ENCODE measurements at places on chromosomes 7 and 10.
A peak's percentile ranks its signal among the peaks of the same experiment; 100 is the strongest.

- no peak for DNase-seq
These were observed 8.4 kb upstream of the LYZL2 start for GRCh38 chr10:30637881-30638467.

GRCh38 chr10:77756319-77757232, 119.0 kb upstream of the KCNMA1 start:
- DNase-seq = no peak

DNA sequence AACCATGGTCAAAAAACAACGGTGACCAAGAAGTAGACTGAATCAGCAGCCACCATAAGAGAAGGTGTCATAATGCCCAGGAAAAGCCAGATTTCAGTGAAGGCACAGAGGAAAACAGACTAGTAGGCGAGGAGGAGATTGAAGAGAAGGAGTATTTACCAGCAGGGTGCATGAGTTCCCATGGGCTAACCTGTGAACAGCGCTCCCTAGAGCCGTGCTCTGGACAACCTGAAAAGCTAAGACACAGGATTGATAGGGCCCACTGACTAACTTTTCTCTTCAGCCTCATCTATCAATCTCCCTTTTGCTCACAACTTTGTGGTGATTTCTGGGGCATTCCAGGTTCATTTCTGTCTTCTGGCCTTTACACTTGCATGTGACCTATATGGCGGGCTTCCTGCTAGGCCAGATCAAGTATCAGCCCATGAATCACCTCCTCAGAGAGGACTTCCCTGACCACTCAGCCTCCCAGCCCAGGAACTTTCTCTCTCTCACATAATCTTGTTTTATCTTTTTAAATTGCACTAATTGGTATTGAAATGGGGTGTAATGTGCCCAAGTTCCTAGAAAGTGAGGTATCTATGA, 12.8 kb downstream of the ANKRD22 start:
- no peak for DNase-seq

GRCh38 chr7:3300221-3300650, 816 bp upstream of the SDK1 start:
- DNase-seq = no peak

GRCh38 chr10:77899080-77899477, 27.5 kb downstream of the DLG5 start:
- no peak for DNase-seq

DNA sequence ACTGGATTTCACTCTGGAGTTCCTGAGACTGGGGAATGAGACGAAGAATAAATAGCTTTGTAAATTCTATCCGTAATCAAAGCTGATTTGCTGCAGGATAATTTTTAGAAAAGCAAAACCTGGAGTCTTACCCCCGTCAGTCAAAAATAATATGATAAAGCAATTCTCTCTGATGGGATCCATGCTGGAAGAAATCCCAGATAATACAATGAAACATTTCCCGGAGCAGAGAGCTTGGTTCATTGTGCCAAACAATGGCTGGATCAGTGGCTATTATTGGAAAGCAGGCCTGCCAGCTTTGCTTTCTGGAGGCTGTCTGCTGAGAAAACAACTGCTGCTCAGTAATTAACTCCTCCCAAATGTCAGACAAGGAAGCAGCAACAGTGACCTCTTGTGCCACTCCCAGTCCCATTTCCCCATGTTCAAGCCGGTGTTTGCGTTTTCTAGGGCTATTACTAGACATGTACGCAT, 609.4 kb upstream of the PCDH15 start:
- DNase-seq = no peak

GRCh38 chr10:32963096-32963495, 5.1 kb upstream of the ITGB1 start:
- DNase-seq = no peak

GRCh38 chr10:60429084-60429849, 39.6 kb upstream of the ANK3 start:
- no peak for DNase-seq

DNA sequence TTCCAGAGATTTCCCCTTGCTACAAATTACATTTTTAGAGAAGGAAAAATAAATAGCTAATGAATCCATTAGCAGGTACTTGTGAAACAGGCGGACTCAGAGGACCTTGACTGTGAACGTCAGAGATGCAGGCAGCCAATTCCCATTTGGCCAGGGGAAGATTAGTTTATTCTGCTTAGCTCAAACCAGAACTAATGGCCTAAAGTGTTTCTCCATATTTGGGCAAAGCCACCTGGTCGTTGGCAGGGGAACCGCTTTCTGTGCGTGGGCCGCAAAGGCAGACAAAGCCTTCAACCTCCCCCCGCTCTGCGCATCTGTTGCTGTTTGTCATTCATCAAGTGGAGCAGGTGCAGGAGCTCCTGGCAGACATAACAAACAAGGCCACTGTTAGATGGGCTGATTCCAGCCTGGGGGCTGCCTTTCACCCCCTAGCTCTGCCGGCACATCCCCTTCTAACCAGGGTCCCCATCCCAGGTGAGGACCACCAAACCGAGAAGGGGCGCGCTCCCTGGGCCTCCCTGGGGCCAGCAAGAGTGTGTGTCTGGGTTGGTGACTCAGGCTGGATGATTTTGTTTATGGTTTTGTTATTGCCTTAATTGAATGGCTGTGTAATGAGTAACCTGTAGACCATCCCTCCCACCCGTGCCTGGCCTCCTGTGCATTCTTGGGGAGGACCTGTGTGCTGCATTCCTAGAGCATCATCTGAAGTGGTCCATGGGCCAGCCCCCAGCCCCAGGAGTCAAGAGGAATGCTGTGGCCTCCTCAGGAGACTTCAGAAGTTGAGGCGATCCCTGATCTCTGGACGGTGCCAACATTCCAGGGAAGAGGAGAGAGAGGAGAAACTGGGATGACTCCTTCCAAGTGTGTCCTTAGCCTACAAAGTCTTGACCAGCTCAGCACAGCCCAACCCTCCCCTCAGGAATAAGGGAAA, 14.5 kb upstream of the CPA1 start:
- no peak for DNase-seq

- no peak for DNase-seq
These were observed 65.0 kb downstream of the CACNB2 start for GRCh38 chr10:18205098-18205834.

GRCh38 chr7:76428149-76428823, 3.5 kb downstream of the ZP3 start:
- DNase-seq = no peak

- DNase-seq = peak; percentile 35
These were observed 289.6 kb upstream of the NFE2L3 start for GRCh38 chr7:25862261-25863004.

- no peak for DNase-seq
These were observed 5.4 kb upstream of the UBE3C start for GRCh38 chr7:157133304-157133703.

GRCh38 chr7:92402920-92403759, 44.1 kb upstream of the GATAD1 start:
- DNase-seq = no peak

- no peak for DNase-seq
These were observed 28.4 kb downstream of the PCDH15 start for GRCh38 chr10:54772468-54773122.

GRCh38 chr7:108525327-108525984, 479 bp downstream of the PNPLA8 start:
- DNase-seq = no peak

- DNase-seq = no peak
These were observed 84.1 kb downstream of the ZNF467 start for GRCh38 chr7:149689291-149689721.

DNA sequence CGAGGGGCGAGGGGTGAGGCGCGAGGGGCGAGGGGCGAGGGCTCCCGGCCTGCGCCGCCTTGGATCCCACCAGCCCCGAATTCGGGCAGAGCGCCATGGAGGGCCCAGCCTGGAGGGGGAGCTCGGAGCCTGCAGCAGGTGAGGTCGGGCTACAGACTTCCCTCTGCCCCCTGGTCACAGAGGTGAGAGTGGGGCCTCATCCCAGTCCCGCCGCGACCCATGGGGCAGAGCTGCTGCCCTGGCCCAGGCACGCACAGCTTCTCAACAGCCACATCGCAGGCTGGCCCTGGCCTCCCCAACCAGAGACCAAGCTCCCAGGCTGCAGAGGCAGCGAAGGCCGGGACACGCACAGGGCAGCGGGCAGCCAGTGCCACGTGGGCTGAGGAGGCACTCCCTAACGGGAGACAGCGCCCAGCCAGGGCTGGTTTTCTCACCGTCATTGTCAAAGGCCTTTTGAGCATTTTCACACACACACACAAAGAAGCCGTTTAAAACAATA, 191.8 kb downstream of the PTPRN2 start:
- DNase-seq = no peak

DNA sequence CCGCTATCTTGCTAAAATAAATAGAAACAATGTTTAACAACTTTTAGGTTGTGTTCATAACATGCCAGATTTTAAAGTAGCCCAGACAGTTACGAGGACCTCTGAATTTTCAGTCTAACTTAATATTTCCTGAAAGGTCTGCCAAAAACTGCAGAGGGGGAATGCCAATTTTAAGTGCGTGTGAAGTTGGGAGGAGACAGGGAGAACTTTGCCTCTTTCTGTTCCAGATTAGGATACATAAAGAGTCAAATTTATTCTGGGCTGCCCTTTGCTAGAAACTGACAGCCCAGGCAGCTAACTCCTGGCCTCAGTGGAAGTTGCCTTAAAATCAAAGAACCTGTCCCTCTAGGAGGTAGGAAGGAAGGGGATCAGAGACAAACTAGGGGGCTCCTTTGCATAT, 52.3 kb upstream of the PIP4K2A start:
- DNase-seq = no peak

DNA sequence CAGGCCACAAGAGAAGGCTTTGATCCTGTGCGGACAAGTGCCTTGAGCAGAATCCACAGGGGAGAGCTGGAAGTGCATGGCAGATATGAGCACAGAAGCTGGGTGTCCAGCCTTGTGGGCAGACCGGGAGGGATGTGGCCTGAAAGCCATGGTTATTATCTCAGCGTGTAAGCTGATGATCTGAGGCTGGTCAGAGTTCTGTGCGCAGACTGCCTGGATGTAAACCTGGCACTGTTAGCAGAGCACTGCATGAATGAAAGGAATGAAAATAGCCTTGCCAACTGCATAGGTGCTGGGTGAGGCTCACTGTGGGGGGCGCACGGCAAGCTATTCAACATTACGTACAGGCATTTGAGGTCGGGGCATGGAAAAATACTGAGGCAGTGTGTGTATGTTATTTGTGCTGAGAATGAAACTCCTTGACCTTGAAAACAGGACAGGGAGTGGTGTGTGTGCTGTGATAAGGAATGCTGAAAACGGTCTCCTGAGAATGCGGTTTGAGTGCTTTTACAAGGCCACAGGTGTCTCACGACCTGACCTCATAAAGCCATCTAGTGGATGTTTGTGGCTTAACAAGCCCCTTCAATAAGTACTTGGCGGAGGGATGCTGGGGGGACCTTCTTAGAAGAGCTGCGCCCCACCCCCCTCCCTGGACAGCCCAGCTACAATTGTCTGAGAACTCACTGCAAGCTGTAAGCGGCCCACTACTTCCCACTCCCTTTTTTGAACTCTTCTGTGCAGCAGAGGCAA, 18.7 kb downstream of the AKR1C1 start:
- DNase-seq = no peak

- DNase-seq = no peak
These were observed 26.5 kb downstream of the VPS50 start for GRCh38 chr7:93258661-93259060.

DNA sequence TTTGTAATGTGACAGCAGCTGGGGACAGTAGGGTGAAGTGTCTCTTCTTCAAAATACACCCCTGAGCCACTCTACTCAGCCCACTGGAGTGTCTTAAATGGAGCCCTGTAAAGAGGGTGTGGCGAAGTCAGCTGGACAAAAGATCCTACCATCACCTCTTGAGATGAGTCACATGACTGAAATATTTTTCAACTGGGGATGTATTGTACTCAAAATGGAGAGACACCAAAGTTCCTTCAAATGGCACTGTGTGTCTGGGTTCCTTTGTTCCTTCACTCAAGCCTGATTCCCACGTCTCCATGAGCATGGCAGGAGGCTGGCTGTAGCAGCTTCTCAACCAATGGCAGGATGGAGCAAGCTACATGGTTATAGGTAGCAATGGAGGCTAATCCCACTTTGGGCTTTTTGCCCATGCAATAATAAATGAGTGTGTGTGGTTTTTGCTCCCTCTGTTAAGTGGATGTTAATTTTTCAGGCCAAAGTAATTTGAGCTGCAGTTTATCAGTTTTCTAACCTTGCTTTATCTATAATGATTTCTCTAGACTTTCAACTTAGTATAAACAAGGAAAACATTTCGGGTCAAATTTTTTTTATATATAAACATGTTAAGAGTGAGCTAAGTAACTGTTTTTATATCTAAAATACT, 68.2 kb downstream of the CLEC2L start:
- no peak for DNase-seq

- DNase-seq = no peak
These were observed 87.7 kb downstream of the TNS3 start for GRCh38 chr7:47493976-47494911.

- no peak for DNase-seq
These were observed 448.1 kb downstream of the GATA3 start for GRCh38 chr10:8502573-8502972.

DNA sequence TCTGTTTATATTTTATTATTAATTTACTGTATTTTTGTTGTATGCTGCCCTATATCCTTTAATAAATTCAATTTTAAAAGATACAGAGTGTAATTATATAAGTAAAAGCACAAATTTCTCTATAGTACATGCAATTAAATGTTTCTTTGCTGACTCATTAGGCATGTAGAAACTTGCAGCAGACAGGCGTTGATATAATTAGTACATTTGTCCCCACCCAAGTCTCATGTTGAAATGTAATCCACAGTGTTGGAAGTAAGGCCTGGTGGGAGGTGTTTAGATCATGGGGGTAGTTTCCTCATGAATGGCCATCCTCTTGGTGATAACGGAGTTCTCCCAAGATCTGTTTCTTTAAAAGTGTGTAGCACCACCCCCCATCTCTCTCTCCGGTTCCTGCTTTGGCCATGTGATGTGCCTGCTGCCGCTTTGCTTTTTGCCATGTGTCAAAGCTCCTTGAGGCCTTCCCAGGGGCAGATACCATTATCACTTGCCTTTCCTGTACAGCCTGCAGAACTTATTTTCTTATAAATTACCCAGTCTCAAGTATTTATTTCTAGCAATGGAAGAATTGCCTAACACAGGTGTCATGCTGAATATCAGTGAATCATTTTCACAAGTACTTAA, 63.7 kb downstream of the TSPAN12 start:
- no peak for DNase-seq

GRCh38 chr7:130907439-130907838, 173.4 kb upstream of the KLF14 start:
- DNase-seq = no peak

GRCh38 chr7:85119934-85120333, 66.9 kb downstream of the SEMA3D start:
- DNase-seq = no peak

DNA sequence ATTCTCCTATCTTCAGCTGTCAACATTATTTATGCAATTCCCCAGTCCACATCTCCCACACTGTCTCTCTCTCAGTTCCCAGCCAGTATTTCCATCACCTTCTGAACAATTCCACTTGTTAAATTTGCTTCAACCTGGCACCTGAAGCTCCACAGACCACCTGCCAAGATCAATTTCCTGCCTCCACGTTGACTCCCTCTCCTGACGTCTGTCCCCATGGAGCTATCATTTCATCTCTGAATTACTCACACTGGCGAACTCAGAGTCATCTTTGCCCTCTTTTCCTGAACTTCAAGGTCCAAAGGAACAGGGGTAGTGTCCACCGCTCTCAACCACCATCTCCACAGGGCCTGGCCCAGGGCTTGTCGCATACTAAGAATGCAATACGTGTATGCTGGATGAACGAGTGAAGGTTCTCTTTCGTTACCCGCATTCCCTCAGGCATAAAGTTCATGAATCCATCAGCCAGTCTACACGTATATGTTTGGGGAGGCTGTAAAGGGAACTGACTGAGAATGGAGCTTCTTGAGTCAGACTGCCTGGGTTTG, 183.3 kb downstream of the JCAD start:
- no peak for DNase-seq

Data from stimulated activated CD8-positive, alpha-beta memory T cell treated with anti-CD3 and anti-CD28 coated beads, Interleukin-4, amount 100 ng/mL, for 4 hours (primary cell).